Suppressor macrophage treated with lipopolysaccharide for 4 hours (primary cell): ENCODE measurements at places on chromosomes 12 and 14.

- DNase-seq: no peak
Observed at GRCh38 chr12:16608946-16609539, 3.1 kb upstream of the LMO3 start.

GRCh38 chr12:106945261-106945851 is 10.4 kb upstream of the TMEM263 start:
- no peak for DNase-seq

DNA sequence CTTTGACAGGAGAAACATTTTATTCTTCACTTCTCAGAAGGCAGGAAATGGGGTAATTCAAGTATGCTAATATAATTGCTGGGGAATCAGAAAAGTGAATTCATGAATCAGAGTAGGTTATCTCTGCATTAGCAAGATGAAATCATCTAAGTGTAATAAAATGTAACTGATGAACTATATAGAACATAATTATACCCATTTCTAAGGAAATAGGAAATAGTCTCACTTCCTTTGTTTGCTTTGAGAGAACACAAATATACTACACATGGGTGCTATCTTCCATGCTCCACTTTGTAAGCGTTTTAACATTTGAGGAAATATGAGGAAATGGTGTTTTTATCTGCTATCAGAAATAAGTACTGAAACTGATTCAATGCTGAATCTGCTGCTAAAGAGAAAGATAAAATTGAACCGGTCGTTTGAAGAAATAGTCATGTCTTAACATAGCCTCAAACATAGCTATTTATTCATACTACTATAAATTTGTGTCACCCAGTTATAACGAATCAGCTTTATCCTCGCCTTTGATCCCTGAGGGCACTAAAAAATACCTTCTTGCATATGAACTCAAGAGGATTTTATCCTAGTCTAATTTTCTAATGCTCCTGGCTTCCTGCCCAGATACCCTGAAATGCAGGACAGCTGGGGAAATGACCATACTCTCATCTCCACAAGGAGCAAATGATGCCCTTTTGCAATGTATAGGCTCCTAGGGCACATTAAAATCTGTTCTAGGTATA is 696.0 kb downstream of the C12orf50 start:
- DNase-seq: no peak

DNA sequence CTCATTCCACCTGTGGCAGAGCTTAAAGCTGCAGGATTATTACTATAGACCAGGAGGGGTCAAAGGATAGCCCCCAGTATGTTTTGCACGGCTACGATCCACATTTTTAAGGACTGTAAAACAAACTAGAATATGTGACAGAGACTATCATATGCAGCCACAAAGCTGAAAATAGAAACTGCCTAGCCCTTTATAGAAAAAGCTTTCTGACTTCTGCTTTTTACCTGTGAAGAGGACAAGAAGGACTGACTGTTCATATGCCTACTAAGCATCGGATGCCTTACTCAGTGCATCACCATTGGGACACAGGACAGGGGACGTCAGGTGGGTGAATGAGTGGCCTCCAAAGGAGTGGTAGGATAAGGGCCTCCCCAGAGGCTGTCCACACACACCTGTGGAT is 29.8 kb downstream of the SPTB start:
- DNase-seq: no peak

- no peak for DNase-seq
Observed at GRCh38 chr12:81465876-81466275, 293.3 kb downstream of the PPFIA2 start.

DNA sequence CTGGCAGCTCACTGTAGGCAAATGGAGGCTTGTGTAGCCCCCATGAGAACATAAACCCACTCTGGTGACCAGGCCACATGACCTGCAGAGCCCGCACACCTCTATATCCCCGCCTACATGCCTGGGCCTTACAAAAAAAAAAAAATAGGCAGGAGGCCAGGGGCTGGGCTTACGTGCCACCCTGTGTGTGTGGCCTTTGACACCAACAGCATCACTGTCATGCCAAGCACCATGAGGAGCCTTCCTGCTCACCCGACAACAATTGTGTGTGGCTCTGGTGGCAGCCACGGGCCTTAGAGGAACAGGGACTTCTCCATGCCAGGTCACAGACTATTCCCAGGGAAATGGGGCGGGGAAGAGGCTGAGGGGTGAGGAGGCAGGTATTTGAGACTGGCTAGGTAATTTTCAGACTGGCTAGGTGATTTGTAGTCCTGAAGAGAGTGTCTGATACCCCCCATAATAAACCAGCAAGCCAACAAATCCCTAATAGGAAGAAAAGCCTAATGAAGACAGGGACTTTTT is 140.0 kb downstream of the DPF3 start:
- no peak for DNase-seq

- DNase-seq: no peak
Observed at GRCh38 chr14:74949859-74950573, 5.4 kb downstream of the PGF start.

GRCh38 chr12:104299842-104300481 is 3.6 kb upstream of the EID3 start:
- peak; percentile 53 for DNase-seq

DNA sequence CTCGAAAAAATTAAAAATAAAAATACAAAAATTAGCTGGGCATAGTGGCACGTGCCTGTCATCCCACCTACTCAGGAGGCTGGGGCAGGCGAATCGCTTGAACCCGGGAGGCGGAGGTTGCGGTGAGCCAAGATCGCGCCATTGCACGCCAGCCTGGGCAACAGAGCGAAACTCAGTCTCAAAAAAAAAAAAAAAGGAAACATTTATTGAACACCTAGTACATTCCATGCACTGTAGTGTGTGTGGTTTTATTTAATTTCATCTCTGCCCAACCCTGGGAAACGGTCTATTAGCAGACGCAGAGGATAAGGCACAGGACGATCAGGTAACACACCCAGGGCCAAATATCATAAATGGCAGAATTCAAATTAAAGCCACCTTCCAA is 35.8 kb upstream of the SINHCAF start:
- no peak for DNase-seq

DNA sequence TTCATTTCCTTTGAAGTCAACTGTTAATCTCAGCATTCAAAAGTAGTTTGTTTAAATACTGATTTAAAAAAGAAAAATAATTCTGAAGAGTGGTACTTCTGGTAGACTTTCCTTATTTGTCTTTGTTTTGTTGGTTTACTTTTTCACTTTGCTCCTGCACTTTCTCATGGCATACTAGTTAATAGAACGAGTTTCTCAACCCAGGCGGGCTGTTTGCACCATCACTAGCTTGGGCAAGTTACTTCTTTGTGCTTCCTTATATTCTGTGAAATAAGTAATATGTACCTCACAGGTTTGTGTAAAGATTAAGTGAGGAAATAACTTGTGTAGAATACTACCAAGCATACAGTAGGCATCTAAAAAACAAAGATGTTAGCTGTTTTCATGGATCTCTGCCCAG is 45.5 kb downstream of the SLC38A6 start:
- DNase-seq: no peak

- no peak for DNase-seq
Observed at GRCh38 chr12:114306646-114307045, 99.3 kb downstream of the TBX5 start.

GRCh38 chr12:53844994-53845844 is 93.4 kb upstream of the HOXC13 start:
- DNase-seq: no peak

DNA sequence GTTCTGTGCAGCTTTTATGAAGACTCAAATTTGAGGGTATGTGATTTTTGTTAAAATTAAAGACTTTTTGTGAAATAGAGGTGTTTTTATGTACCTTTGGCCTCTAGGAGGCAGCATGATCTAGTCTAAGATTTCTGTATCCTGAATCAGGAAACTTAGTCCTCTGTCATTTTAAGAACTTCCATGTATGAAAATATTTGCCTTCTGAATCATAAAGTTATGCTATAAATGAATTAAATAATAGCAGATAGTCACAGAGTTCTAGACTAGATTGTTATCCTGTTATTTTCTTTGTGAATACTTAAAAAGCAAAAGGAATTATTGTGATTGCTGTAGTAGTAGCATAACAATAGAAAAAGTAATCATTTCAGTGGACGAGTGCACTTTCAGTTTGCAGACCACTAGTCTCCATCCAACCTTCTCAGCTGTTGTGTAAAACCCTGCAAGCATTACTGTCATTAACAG is 56.3 kb downstream of the FGD4 start:
- peak; percentile 84 for DNase-seq

DNA sequence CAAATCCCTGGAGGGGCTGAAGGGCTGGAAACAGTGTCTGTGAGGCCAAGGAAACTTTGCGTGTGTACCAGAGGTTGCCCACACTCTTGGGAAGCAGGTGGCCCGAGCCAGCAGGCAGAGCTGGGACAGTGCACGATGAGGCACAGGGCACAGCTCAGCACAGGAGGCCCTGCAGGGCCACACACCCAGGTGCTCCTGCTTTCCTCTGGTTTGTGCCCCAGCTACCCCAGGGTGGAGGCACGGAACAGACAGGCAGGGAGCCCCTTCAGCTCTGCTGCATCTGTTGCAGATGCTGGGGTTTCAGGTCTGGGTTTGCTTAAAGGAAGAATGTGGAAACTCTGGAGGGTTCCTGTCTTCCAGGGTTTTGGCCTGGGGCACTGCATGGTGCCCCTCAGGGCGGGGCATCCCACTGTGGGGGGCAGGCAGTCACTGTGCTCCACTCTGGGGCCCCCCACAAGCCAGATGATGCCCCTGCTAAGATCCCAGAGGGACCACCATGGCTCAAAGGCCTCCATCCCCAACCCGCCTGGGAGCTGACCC is 8.6 kb downstream of the TMEM179 start:
- DNase-seq: no peak

DNA sequence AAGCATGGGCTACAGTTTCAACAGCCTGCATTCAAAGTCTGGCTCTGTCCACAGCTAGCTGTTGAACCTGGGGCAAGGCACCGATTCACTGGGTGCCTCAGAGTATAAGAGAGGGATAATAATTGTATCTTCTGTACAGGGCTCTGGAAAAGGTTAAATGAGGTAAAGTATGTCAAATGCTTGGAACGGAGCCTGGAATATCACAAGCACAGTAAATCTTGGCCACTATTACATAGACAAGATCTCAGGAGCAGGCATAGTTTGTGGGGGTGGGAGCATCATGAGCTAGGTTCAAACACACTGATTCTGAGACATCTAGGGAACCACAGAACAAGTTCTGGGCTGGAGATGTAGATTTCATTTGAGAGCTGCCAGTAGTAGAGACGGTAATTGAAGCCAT is 203.7 kb upstream of the NUDT4 start:
- DNase-seq: no peak
